ENCODE measurements at places on chromosomes 7 and 10.
A peak's percentile ranks its signal among the peaks of the same experiment; 100 is the strongest.

GRCh38 chr7:34406848-34407530 is 251.0 kb upstream of the NPSR1 start:
- no peak for DNase-seq

GRCh38 chr7:49772916-49773217 is 571 bp upstream of the VWC2 start:
- no peak for DNase-seq

GRCh38 chr7:115387137-115387536 is 465.2 kb downstream of the MDFIC start:
- DNase-seq, result no peak

DNA sequence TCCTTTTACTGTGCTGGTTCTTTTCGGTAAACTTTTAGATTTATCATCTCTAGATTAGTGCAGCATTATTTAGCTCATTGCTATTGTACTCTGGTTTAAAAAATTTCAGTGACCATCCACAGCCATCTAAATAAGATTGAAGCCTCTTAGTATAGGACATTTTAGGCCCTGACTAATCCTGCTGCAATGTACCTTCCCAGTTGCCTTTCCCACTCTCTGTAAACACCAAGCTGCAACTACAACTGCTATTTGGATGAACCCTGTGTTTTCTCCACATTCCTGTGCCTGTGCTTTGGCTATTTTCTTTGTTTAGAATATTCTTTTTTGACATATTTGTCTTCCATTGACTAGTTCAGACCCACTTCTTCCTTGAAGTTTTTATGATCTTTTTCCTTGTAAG is 314.6 kb downstream of the AUTS2 start:
- no peak for DNase-seq

DNA sequence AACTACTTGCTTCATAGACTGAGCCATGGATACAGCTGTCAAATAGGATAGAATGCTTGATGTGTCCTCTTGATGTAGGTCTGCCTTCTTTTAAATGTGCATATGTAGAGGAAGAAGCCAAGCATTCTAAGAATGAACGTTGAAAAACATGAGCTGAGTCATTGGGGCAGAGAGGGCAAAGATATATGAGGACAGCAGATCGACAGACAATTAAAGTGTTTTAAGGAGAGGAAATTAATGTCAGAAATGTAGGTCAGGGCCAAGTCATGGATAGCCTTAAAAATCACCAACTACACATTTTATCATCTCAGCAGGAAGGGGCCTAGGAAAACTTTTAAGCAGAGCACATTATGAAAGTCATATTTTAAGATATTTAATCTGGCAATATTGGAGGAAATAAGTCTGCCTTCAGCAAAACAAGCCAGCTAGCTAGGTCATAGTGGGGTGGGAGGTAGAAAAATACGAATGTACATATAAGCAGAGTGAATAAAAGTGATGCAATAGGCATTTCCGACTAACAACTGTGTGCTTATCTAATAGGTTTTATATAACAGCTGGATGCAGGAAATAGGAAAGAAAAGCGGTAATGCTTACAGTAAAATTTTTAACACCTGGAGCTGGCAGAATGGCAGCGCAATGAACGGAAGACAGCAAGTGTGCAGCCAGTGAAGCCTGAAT is 638.3 kb upstream of the TPK1 start:
- no peak for DNase-seq

- no peak for DNase-seq
Observed at GRCh38 chr10:22849077-22849805, 78.6 kb upstream of the ARMC3 start.

DNA sequence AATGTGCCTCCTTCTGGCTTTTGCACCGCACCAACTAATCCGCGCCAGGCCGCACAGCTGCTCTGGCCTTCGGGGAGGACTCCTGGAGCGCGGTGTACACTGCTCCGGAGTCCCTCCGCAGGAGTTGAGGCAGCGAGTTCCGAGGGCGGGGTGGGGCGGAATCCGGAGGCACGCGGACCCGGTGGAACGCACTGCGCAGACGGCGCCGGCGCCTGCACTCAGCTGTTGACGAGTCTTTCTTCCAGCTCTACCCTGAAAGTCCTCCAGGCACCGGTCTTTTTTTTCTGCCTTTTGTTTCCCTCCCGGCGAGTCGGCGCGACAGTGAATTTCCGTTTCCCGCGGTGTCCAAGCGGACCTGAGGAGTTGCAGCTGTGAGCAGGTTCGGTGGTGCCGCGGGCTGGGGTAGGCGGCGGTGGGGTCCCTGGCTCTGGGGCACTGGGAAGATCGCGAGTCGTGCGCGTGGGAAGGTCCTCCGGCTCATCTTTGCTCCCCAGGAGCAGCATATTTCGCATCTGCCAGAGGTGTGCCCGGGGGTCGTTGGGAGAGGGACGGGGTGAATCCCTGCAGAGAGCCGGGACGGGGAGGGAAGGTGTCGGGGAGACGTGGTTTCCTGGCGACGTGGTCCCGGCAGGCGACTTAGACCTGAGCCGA is 44.1 kb downstream of the SFTPD start:
- peak; percentile 50 for DNase-seq

- no peak for DNase-seq
Observed at GRCh38 chr10:72659694-72660093, 32.2 kb upstream of the MCU start.

DNA sequence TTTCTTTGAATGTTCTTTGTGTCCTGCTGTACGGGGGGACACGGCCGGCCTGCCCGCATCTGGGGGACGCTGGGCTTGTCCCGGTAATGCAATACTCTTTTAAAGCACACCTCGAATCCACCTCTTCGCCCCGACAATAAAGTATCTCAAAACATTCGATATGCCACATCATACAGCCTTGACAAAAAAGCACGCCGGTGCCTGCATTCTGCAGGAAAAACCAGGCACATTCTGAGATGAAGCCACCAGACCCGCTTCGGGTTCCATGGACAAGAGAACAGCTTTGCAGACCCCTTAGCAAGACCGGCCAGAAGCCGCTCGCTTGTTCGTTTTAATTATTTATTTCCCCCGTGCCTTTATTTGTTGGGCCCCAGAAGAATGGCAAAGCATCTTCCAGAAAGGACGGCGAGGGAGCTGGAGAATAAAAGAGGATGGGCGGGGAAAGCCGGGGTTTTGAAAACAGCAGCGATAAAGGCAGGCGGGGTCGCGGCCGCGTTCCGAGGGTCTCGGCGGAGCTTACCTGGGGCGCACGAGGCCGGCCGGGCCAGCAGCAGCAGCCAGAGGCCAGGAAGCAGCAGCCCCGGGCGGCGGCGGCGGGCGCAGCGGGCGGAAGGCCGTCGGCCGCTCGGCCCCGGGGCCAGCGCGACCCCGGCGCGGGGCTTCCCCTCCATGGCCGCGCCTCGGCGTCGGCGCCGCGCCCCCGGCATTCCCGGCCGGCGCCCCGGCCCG is 462 bp downstream of the KIAA1549 start:
- DNase-seq, result no peak

- DNase-seq, result peak; percentile 74
Observed at GRCh38 chr10:100346351-100346764, 675 bp upstream of the SCD start.

Data from stimulated activated CD4-positive, alpha-beta T cell treated with anti-CD3 and anti-CD28 coated beads, Interleukin-4, amount 100 ng/mL, for 48 hours (primary cell).